Stimulated activated CD8-positive, alpha-beta memory T cell treated with anti-CD3 and anti-CD28 coated beads, Interleukin-15, amount 100 ng/mL, for 4 hours (primary cell): ENCODE measurements at places on chromosomes 5 and 9.

DNA sequence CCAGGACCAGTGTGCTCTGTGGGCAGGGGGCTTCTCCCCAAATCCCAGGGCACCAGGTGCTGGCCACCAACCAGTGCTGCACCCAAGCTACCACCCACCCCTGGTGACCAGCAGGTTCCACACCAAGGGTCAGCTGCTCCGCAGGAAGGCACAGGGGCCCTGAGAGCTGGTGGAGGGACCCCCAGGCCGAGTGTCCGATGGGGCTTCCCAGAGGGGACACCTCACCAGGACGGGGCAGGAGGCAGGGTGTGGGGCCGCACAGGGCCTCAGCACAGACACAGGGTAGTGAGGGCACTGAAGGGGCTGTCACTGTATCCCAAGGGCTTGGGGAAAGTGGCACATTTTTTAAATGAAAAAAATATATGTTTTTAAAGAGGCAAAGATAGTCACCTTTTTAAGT is 18.1 kb downstream of the LCN9 start:
- no peak for DNase-seq

DNA sequence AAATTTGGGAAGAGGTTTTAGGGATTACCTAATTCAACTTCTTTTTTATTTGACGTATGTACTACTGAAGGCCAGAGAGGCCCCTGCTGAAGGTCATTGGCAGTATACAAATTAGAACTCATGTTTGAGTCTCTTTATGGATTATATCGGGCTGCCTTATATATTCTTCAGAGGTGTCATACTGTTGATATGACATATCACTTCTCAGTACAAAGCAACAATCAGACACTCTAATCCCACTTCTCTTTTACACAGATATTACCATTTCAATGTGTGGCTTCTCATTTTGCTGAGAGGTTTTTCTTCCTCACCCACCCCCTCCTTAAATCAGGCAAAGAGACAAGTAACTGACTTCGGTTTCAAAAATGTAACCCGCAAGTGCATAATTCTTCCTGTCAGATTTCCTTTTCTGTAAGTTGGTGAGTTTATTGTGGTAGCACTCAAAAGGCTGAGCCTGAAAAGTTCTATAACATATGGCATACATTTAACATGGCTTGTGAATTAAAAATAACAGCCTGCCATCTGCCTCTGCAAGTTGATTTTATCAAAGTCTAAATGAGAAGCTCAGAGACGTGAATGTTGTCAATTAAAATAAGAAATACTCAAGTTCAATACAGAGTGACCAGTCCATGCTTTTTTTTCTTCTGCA is 163.6 kb upstream of the RORB start:
- DNase-seq: no peak

- no peak for DNase-seq
These were observed 5.9 kb upstream of the YTHDC2 start for GRCh38 chr5:113507601-113508000.

DNA sequence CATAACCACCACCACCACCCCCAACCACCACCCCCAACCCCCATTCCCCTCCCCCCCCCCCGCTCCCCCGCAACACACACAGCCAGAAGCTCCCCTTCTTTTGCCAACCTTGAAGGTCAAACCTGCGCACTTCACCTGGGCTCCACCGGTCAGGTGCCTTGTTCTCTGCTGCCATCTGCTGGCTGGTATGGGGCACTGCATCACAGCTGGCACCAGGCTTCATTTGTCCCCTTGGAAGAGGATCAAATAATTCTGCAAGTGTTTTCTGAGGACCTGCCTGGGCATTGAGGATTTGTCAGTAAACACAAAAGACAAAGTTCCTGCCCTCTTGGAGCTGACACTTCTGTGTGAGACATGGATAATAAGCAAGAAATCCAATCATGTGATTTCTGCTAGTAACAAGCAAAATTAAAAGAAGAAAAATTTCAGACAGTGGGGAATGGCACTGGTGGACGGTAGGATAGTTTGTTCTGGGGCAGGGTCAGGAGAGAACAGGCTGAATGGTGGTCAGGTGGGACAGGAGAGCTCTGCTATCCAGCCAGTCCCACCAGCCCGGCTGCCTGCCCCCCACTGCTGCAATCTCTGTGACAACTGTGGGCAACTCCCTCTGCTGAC is 55.6 kb upstream of the LMX1B start:
- DNase-seq: peak; percentile 37

DNA sequence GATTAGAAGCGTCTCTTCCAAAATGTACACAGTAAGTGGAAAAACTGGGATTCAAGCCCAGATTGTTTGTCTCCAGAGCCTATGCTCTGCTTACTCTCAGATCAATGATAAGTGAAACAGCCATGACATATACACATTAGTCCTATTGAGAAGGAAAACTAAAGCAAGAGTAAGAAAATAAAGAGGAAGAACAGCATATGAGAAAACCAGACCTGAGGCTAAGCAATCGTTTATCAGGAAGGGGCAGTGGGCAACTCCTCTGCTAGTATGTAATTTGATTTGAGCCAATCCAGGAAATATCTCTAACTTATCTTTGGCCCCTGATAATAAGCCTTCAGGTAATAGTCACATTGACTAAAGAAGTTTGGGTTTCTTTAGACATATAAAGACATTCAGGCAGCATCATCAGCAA is 789.9 kb upstream of the C9orf72 start:
- no peak for DNase-seq

DNA sequence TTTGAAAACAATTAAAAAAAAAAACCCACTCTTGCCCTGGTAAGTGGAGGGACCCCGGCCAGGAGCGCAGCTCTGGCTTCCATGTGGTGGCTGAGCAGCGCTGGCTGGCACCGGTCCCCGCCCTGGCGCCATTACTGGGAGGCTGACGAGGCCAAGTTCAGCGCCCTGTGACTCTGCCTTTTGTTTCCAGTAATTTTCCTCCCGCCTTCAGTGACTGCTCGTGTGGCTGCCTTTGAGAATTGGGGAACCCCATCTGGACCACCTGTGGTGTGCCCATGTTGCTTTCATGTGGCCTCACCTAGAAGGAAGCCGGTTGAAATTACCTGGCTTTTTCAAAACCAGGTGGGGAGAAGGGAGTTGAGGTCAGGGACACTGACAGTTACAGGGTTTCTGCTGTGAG is 136.1 kb downstream of the GAPVD1 start:
- no peak for DNase-seq

- no peak for DNase-seq
These were observed 27.8 kb upstream of the ALDOB start for GRCh38 chr9:101463397-101463796.
